ENCODE measurements at places on chromosomes 7 and 10. TPM values are rescaled to one million over a fixed set of nuclear protein-coding genes. Genes with fewer than 3 reads are reported as not detected.

Gene CD36
- total RNA-seq = 561 TPM

Gene C7orf57
- 0.09 TPM for total RNA-seq

Gene FAM3C
- 119 TPM for total RNA-seq

Gene FLNC
- 193 TPM for total RNA-seq

Gene FGFBP3
- total RNA-seq = 1.2 TPM

Gene UFSP1
- 3.3 TPM for total RNA-seq

Gene COL26A1
- not detected for total RNA-seq

Data from fibroblast of the aortic adventitia (primary cell).